OCI-LY7 (cell line): ENCODE measurements at places on chromosomes 1 and 21. TPM values are rescaled to one million over a fixed set of nuclear protein-coding genes. Genes with fewer than 3 reads are reported as not detected.

The CREB3L4 gene
- 28.2 and 32.0 TPM in 2 replicates for total RNA-seq

The ABCA4 gene
- not detected in 2 replicates for total RNA-seq

The C1orf226 gene
- total RNA-seq, result not detected in 2 replicates

The CDK18 gene
- total RNA-seq, result 21.2 and 24.1 TPM in 2 replicates

The S100A5 gene
- total RNA-seq, result not detected in 2 replicates

GRCh38 chr1:159600894-159601293 is 13.3 kb downstream of the APCS start:
- no peak for DNase-seq

DNA sequence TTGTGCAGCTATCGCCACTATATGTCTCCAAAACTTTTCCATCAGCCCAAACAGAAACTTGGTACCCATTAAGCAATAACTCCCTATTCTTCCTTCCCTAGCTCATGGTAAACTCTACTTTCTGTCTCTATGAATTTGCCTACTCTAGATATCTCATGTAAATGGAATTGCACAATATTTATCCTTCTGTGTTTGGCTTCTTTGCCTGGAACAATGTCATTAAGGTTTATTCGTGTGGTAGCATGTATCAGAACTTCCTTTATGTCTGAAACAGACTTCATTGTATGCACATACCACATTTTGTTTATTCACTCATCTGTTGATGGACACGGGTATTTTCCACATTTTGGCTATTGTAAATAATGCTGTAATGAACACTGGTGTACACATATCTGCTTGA is 40.7 kb upstream of the CD34 start:
- DNase-seq, result no peak

GRCh38 chr1:160007577-160008200 is 24.1 kb downstream of the PIGM start:
- DNase-seq, result peak; percentile 51

GRCh38 chr1:155968670-155969069 is 9.7 kb downstream of the ARHGEF2 start:
- DNase-seq, result no peak

GRCh38 chr1:26921126-26921539 is 410 bp upstream of the NUDC start:
- no peak for DNase-seq

- DNase-seq, result peak; percentile 45
Observed at GRCh38 chr1:147246910-147247655, 4.6 kb downstream of the CHD1L start.

- DNase-seq, result peak; percentile 31
Observed at GRCh38 chr21:42925114-42925926, at the start of gene ERVH48-1. TSS of gene ERVH48-1 (minus strand) at chr21:42925630. CDS start at chr21:42919006, 6,624 bp downstream.
